NCI-H1105 (cell line): ENCODE measurements at places on chromosomes 16 and 17.
A peak's percentile ranks its signal among the peaks of the same experiment; 100 is the strongest.

DNA sequence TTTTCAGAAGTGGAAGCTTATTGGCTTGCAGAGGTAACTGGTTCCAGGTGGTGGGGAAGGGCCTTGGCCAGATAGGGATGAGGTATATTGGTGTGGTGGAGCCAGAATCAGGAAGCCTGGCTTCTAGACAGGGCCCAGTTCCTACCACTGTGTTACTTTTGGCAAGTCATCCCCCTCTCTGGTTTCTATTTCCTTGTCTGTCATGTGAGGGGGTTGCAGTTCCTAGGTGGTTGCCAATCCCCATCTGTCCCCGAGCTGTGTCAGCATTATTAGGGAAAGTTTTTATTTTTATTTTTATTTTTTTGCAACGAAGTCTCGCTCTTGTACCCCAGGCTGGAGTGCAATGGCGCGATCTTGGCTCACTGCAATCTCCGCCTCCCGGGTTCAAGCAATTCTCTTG, 3.0 kb downstream of the SMCR8 start:
- DNase-seq: no peak

GRCh38 chr16:3591436-3591803, 14.2 kb upstream of the NLRC3 start:
- DNase-seq: no peak

- peak; percentile 34 for DNase-seq
Measured at GRCh38 chr16:50814541-50814940, 72.7 kb downstream of the CYLD start.

GRCh38 chr17:57810721-57811637, 38.9 kb downstream of the MRPS23 start:
- peak; percentile 93 for DNase-seq

- no peak for DNase-seq
Measured at GRCh38 chr17:42571435-42572225, 4.7 kb downstream of the MLX start.

GRCh38 chr17:19713462-19713861, 2.9 kb downstream of the SLC47A2 start:
- no peak for DNase-seq

DNA sequence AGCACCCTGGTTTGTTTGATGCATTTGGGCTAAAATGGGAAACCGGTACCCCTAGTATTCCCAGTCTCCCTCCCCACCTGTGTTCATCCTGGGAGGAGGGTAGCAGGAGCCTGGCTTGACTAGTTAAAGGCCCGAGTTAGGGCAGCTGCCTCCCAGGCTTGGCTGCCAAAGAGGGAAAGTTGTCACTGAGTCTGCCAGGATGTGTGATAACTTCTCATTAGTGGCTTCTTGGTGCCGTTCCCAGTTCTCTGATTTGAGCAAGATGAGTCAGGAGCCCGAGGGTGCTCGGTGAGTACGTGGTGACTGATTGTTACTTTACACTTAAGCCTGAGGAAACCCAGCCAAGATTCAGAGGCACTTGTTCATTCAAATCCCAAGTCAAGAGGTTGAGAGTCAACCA, 2.5 kb downstream of the KRT32 start:
- peak; percentile 71 for DNase-seq

GRCh38 chr17:74637926-74638325, 14.4 kb upstream of the CD300E start:
- DNase-seq: no peak

DNA sequence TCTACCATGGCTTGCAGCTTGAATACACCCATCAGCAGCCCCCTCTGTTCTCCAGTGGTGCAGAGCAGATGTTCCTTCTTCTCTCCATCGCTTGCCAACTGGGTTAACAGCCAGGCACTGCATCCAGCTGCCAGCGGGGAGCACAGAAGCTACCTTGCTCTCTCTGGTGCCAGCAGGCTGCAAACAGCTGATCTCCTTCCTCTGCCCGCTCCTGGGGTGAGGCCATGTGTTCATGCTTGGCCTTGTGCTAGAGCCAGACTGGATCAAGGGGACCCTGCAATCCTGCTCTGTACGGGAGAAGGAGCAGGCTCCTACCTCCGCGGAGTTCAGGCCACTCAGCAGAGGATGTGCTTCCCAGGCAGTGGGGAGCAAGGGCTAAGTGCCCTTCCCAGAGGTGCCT, 24.1 kb upstream of the ENGASE start:
- no peak for DNase-seq

DNA sequence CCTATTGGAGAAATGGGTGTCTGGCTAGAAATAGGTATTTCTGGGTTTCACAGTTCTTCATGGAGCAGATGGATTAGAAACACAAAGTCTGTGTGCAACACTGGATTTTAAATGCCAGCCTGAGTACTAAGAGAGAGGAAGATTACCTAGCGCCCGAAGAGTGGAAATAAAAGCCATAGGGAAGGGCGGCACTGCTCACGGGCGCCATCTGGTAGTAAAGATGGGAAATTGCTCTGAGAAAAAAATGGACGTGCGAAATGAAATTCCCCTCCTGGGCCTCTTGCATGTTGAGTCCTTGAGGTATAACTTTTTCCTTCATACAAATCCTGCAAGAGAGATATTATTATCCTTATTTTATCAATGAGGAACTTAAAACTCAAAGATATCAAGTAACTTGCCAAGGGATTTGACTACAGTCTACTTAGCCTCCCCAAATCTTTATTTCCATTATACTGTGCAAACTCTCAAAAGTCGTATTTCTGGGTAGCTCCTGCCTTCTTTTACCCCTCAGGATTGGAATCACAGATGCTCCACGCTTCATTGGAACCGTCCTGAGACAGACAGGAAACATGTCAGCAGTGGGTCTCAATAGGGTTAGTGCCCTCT, 72.8 kb downstream of the MMD start:
- peak; percentile 17 for DNase-seq

- no peak for DNase-seq
Measured at GRCh38 chr17:28907709-28908475, 5.0 kb upstream of the DHRS13 start.

DNA sequence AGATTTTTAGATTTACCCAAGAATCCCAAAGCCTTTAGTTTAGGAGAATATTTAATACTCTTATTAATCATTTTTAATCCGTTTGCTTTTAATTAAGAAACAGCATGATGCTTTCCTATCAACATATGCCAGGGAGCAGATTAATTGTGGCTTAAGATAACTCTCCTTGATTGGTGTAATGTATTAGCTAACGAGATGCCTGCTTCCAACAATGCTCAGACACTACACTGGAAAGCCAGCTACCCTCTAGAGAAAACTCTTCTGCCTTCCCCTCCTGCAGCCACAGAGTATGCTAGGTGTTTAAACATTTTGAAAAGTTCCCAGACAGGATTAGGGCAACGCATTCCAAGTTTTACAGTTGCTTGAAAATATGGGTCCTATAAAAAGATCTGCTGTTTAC, 142.2 kb downstream of the AATF start:
- DNase-seq: no peak
